ENCODE measurements at places on chromosomes 7 and 10.

DNA sequence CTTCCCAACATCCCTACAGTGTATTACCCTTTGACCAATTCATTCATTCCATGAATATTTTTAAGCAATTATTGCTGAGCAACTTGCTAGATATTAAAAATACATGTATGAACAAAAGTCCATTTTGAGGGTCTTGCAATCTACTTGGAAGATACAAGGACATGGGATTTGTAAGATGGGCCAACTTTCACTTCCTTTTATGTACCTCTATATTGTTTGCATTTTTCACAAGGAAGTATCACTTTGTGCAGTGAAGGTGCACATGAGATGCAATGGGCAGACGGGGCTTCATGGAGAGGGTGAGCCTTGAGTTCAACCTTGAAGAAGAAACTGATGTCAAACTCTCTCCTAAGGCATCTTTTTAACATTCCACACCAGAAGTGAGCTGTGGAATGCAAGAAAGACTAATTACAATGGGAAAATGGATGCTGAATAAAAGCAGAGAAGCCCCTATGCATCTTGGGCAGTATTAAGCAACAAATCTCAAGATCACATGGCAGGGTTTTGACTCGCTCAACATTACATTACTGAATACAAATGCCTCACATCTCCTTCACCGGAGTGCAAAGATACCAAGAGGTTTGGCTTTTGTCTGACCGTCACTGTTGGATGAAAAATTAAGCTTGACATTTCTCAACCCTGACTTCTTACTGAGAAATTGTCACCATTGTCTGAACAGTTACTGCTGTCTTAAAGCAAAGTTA lies 341.5 kb downstream of the ELMO1 start:
- DNase-seq = no peak

DNA sequence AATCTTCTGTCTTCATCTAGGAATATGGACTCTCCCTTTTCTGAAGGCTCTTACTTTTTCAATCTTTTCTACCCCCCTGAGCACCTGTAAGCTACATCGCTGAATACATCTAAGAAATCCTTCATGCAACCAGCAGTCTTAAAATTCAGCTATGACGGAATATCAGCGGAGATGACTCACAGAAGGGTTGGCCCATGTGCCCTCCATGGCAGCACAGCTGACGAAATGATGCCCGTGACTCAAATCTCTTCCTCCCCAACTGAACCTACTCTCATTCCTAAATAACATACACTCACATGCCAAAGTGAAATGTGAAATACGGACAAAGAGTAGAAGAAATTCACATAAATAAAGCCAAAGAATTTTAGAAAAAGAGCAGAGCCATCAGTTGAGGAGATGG lies 30.3 kb upstream of the NCAPG2 start:
- DNase-seq = peak; percentile 22

DNA sequence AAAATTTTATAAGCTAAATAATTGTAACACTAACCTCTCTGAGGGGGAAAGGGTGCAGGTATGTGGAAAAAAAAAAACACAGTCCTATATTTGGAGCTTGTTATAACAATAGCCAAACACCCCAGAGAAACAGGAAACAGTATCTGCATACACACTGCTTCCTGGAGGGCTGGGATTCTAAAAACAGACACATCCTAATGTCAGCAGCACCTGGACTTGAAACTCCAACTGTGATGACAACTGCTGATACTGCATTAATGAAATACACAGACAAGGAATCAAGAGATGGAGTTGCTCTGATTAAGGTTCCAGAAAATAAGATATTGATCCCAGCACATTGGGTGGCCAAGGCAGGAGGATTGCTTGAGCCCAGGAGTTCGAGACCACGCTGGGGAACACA lies 9.3 kb downstream of the DAGLB start:
- DNase-seq = no peak

GRCh38 chr7:137006293-137006692 lies 137.8 kb downstream of the CHRM2 start:
- DNase-seq = no peak

GRCh38 chr7:555551-556160 lies 36.0 kb upstream of the PDGFA start:
- no peak for DNase-seq

DNA sequence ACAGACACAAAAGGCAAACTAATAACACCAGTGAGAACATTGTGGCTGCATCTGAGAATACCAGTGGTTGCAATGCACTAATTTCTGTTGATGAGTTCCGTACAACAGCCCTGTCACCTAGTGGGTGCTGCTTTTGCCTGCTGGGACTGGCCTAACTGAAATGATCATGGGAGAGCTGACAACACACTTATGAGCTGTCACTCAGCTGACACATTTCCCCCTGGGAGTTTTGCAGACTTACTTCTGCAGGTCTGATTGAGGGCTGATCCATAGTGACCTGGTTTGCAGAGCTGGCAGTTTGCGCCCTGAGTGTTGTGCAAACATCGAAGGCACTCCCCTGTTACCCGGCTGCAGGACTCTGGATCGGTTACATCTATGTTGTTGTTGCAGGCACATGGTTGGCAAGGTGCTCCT lies 60.6 kb upstream of the LAMB1 start:
- peak; percentile 30 for DNase-seq

- DNase-seq = peak; percentile 88
Observed at GRCh38 chr10:3805201-3805790, 20.3 kb upstream of the KLF6 start.

DNA sequence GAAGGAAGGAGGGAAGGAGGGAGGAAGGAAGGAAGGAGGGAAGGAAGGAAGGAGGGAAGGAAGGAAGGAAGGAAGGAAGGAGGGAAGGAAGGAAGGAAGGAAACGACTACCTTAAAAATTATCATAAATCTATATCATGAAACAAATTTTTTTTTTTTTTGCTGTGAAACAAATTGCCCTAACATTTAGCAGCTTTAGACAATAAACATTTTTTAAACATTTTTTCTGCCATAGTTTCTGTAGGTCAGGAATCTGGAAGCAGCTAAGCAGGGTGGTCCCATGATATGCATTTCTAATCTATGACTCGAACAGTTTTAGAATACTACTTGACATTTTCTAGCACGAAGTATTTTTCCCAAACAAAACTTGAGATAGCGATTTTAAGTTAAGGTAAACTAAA lies 42.9 kb upstream of the TSPAN13 start:
- no peak for DNase-seq

Data from RKO (cell line).